K562 (cell line): ENCODE measurements at places on chromosomes 3 and 15.

- DNase-seq, result no peak
Measured at GRCh38 chr15:79956354-79956939, 14.5 kb downstream of the BCL2A1 start.

DNA sequence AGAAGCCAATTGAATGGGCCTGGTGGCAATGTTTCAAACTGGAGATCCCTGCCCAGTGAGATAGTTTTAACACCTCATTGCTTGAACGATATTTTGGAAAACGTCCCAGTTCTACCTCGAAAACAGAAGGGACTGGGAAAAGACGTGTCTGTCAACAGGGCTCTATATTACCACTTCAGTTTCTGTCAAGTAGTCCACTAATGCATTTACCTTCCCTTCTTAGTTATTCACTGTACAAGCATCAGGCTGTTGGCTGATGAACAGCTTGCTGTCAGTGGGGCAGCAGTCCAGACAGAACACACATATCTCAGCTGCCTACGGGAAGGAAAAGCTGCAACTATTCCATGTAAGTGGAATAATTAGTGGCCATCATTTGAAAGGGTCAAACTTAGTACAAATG is 794.7 kb upstream of the GBE1 start:
- DNase-seq, result no peak

DNA sequence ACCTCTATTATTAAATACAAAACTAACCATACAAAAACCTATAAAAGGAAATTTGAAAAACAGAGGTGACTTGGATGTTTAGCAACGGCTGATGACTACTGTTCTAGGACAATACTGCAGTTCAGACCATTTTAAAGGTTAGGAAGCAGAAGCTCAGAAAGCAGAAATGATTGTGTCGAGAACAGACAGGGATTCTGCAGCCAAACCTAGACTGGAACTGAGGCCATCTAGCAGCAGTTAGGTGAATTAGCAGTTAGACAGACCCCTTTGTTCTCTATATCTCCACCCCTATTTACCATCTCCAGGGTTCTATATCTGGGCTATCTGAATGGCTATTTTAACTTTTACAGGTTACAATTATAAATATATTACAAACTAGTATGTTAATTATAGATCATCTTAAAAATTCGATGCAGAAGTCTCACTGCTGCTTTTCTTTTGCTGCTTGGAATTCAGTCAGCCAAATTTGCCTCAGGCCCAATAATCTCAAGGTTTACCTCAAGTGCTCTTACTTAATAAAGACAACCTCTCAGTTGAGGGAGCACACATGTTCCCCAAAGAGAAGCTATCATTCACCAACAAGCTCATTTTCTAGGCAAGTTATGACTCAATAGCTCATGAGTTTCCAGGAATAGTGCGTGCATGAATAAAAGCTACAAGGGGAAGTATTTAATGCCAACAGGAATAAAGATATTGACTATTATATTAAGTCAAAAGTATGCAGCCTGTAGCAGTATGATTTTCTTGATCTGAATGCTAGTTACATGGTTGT is 9.3 kb upstream of the IL1RAP start:
- DNase-seq, result no peak

DNA sequence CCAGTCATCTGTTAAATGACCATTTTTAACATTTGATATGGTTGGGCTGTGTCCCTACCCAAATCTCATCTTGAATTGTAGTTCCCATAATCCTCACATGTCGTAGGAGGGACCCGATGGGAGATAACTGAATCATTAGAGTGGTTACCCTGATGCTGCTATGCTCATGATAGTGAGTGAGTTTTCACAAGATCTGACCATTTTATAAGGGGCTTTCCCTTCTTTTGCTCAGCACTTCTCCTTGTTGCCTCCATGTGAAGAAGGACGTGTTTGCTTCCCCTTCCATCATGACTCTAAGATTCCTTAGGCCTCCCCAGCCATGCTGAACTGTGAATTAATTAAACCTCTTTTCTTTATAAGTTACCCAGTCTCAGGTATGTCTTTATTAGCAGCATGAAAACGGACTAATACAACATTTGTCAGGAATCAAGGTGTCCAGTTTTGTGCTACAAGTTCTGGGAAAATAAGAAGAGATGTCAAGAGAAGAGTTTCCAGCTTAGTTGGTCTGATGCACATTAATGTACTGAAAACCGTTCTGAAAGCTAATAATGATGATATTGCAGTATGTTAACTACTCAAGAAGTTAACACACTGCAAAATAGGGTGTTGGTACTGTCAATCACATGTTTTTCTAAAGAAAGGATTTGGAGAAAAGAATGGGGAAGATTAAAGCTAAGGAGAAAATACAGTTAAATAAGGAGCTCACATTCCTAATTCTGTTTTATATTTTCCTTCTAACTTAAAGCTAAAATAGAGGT is 67.9 kb downstream of the ATP8B4 start:
- no peak for DNase-seq

DNA sequence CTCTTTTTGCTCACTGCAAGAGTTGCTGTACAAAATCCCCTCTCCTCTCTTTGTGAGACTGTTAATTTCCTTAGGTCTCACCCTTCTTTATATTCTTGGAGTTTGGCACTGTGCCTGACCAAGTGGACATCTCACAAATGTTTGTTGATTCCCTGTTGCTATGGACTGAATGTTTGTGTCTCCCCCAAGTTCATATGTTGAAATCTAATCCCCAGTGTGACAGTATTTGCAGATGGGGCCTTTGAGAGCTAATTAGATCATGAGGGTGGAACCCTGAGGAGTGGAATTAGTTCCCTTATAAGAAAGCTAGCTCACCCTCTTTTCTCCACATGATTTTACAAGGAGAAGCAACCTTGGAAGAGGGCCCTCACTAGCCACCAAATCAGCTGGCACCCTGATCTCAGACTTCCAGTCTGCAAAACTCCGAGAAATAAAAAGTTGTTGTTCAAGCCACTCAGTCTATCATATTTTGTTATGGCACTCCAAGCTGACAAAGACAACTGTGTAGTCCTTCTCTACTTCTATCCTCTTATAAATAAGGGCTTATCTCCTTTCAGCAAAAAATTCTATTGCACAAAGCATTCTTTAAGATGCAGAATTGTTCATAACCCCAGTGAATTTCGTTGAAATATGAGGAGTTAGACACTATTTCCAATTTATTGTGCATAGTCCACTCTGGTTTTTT is 65.5 kb upstream of the NPHP3 start:
- DNase-seq, result no peak

GRCh38 chr3:142028243-142028777 is 121.0 kb downstream of the TFDP2 start:
- DNase-seq, result peak; percentile 57

DNA sequence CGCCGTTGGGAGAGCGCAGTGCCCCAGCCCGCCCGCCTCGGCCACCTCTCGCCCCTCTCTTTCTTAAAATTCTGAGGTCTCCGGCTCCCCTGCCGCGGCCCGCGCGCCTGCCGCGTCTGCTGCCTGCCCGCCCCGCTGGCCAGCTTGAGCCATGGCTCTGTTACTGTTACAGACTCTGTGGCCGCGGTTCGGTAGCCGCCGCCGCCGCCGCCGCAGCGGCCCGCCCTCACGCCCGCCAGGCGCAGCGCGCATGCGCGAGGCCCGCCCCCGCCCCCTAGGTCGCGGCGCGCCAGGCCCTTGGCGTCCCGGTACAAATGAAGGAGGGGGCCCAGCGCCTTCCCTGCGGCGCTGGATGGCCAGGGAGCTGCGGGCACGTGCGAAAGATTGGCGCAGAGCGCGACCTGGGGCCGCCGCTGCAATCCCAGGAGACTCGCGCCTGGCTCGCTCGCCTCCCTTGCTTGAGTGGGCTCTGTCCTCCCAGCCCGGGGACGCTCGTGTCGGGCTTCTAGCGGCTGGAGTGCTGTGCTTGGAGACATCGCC is at the start of gene ONECUT1:
Gene ONECUT1 (minus strand): TSS at position 168 of the 540 bp plus-strand sequence. CDS start 452 bp downstream, outside the sequence.
- DNase-seq, result peak; percentile 88

DNA sequence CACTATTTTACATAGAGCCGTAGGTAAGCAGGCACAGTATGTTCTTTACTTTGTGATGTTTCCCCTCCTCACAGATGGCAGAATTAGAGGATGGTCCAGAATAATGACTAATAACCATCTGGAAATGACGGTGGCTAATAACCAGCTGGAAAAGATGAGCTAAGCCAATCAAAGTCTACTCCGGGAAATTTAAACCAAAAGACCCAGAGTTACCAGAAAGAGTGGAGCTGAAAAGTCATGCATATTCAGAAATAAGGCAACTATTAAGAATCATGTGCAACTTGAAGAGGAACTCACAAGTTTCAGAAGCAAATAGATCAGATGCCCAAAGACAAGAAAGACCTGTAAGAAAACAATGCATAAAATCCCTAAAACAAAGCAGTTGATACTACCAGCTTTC is 33.6 kb downstream of the DMXL2 start:
- no peak for DNase-seq

- DNase-seq, result no peak
Measured at GRCh38 chr15:41648770-41649169, 11.4 kb upstream of the MGA start.

DNA sequence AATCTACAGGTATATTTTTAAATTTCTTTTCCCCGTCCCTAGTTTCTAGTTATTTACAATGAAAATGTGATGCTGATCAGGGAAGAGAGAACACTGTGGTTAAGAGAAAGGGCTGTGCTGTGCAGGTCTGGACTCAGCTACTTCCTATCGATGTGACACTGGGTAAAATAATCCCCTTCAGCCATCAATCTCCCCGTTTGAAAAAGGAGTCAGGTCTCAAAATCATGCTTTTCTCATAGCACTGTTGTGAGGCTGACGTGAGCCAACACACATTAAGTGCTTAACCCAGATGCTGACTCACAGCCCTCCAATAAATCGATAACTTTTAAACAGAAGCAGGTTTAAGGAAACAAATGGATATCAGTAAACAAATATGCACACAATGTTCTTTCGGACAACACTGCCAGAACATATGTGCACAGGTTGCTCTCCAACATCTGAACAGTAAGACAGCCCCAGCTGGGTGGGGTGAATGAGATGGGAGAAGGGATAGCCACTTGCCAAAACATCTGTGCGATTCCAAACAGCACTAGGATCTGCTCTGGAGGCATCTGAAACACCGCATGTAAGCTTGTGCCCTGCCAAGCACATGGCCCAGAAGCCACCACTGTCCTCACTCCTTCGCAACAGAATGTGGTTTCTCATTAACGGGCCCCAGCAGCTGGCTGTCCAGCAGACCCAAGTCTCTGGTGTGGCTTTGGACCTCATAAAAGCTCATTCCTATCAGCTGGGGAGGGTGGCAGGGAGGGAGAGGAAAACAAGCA is 143.2 kb upstream of the PRICKLE2 start:
- DNase-seq, result no peak

- DNase-seq, result no peak
Measured at GRCh38 chr3:177213801-177214535, 16.7 kb upstream of the TBL1XR1 start.

- no peak for DNase-seq
Measured at GRCh38 chr3:114411811-114412803, 118.3 kb downstream of the TIGIT start.

GRCh38 chr3:122233101-122233952 is 49.9 kb downstream of the CASR start:
- no peak for DNase-seq

- no peak for DNase-seq
Measured at GRCh38 chr15:63611177-63611576, 14.0 kb downstream of the FBXL22 start.

DNA sequence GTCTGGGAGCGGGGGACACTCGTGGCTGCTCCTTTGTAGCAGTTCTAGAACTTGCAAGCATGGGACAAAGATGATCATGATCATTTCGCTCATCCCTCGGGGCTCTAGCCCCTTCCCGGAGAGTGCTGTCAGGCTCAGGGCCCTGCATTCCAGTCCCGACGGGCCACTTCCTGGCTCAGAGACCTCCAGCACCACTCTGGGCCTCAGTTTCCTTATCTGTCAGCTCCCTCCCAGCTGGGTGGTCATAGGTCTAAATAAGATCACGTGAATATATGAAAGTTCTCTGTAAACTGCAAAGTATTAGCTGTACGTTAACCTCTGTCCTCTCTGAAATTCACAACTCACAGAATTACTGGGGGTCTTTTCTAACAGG is 52.8 kb upstream of the SLC6A11 start:
- no peak for DNase-seq
